B cell (primary cell): ENCODE measurements at places on chromosomes 2 and 18. TPM values are rescaled to one million over a fixed set of nuclear protein-coding genes. Genes with fewer than 3 reads are reported as not detected.

- no peak for DNase-seq
- H3K4me3 ChIP-seq = no peak overlapping the region
- no peaks in the 10 kb centered on the region for H3K27me3 ChIP-seq
Measured at GRCh38 chr18:40670668-40671375, 1284.2 kb upstream of the PIK3C3 start.

- H3K4me1 ChIP-seq = no peaks in the 10 kb centered on the region
- H3K4me3 ChIP-seq = no peak overlapping the region
- no peaks in the 10 kb centered on the region for H3K27me3 ChIP-seq
- H3K27ac ChIP-seq = no peak overlapping the region
- DNase-seq = no peak
- H3K36me3 ChIP-seq = peaks cover 1% of the 10 kb centered on the region
Measured at GRCh38 chr2:168138374-168138773, 109.0 kb downstream of the STK39 start.

DNA sequence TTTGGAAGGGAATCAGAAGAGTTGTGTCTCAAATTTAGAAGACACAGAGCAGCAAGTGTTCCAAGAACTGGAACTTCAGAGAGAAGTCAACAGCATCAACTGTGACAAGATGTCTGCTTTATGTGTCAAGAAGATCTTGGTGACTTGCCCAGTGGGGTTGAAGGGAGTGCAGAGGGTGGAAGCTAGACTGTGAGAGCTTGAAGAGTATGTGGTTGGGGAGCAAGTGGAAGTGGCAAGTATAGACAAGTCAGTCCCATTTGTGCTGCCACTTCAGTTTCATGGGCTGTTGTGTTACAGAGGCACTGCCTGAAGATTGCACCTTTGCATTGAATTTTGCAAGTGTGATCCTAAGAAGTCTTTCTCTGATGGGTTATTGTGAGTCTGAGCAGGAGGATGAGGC, 68.7 kb upstream of the MC2R start:
- no peaks in the 10 kb centered on the region for H3K4me1 ChIP-seq
- DNase-seq = no peak
- no peak overlapping the region for H3K27ac ChIP-seq
- H3K4me3 ChIP-seq = no peak overlapping the region
- no peaks in the 10 kb centered on the region for H3K36me3 ChIP-seq

DNA sequence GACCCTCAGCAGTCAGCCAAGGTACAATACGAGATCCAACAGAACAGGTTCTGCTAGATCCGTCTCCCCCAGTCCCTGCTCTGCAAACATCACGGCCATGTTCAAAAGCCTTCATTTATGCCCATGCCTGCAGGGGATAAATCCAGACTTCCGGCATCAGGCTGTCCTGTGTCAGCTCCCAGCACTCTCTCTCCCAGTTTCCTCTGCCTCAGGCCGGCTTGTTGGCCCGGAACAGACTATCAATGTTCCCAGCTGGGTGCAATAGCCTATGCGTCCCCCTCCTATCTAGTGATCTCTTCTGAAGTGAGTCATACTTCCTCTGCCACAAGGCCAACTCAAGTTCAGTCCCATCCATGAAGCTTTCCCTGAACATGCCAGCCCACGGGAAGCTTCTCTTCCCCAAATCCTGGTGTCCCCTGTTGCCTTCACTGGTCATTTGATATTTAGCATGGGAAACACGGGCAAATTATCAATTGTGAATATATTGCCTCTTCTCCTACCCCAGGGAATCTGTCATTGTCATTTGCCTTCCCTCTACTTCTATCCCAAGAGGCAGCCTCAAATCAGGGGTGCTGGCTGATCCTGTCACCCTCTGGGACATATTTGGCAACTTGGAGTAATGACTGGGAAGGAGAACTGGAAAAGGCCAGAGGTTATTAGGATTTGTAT, 51.1 kb downstream of the CAPN13 start:
- no peaks in the 10 kb centered on the region for H3K4me1 ChIP-seq
- no peak overlapping the region for H3K27ac ChIP-seq
- H3K27me3 ChIP-seq = no peaks in the 10 kb centered on the region
- DNase-seq = no peak

DNA sequence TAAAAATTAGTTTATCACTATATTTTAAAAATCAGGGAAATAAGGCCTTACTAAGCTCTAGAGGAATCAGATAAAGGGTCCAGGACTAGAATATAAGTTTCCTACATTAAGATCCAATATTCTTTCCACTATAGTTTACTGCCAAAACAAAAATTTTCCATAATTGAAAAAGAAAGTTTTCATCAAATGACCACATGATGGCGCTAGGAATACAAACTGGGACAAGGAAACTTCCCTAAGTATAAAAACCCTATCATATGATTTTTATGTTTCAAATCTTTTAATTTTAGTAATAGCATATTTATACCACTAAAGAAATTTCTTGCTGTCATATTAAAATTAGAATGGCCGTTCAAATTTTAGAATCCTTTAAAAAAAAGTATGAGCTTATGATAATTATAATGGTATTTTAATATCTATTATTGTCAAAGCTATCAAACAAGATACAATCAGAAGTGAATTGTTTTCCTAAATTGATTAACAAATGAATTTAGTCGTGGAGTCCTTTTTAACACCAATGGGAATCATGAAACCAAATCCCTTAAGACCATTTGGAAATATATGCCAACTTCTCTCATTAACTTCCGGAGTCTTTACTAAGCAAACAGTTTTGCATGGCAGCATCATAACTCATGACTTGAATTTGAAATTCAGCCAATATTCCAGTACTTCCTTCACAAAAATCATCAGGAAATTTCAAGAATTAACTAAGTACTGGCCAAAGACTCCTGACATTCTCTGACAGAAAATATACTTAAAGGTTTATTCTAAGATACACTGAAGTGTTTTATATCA, 70.3 kb downstream of the SCN1A start:
- no peak overlapping the region for H3K27ac ChIP-seq
- H3K4me1 ChIP-seq = no peaks in the 10 kb centered on the region
- no peak overlapping the region for H3K4me3 ChIP-seq
- no peak for DNase-seq
- no peaks in the 10 kb centered on the region for H3K27me3 ChIP-seq

GRCh38 chr18:48815581-48816324, 135.0 kb downstream of the SMAD7 start:
- H3K4me1 ChIP-seq = peaks cover 10% of the 10 kb centered on the region
- H3K4me3 ChIP-seq = no peak overlapping the region
- H3K27me3 ChIP-seq = no peaks in the 10 kb centered on the region
- no peak overlapping the region for H3K27ac ChIP-seq
- H3K36me3 ChIP-seq = no peaks in the 10 kb centered on the region

DNA sequence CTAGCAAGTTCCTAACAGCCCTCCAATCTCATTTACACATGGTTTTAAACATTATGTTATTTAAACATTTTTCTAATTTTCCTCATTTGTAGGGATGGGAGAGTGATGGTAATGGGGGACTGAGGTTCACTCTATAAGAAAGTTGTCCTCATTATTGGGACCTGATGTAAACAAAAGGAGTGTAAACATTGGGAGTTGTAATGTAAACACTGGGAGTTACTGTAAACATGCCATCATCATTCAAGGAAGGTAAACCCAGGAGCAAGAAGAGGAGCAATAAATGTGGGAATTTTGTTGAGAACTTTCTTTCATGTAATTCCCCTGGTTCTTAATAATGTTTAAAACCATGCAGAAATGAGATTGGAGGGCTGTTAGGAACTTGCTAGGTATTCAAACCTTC, 17.8 kb downstream of the RFTN2 start:
- no peaks in the 10 kb centered on the region for H3K36me3 ChIP-seq
- no peak overlapping the region for H3K27ac ChIP-seq
- H3K4me1 ChIP-seq = no peaks in the 10 kb centered on the region
- H3K4me3 ChIP-seq = no peak overlapping the region

DSG2 gene
- total RNA-seq = not detected in 2 replicates

KCNJ13 gene
- total RNA-seq = not detected in 2 replicates

ALLC gene
- not detected in 2 replicates for total RNA-seq

ECEL1 gene
- total RNA-seq = 0.27 and 0.47 TPM in 2 replicates
